ENCODE measurements at places on chromosomes 7 and 10. TPM values are rescaled to one million over a fixed set of nuclear protein-coding genes. Genes with fewer than 3 reads are reported as not detected.

The NEUROG3 gene
- not detected for total RNA-seq

The APBB1IP gene
- total RNA-seq = not detected

The PANK1 gene
- 8.4 TPM for total RNA-seq

The H2BK1 gene
- total RNA-seq = not detected

The HKDC1 gene
- 3.9 TPM for total RNA-seq

The OR2A12 gene
- not detected for total RNA-seq

The GFRA1 gene
- under 0.01 TPM for total RNA-seq

The ATP6V0A4 gene
- total RNA-seq = not detected

The NUTM2E gene
- total RNA-seq = 0.13 TPM

The TMEM130 gene
- not detected for total RNA-seq

The KIFBP gene
- total RNA-seq = 11.8 TPM

The KLF14 gene
- not detected for total RNA-seq

The ALOX5 gene
- total RNA-seq = 0.13 TPM

The HEPACAM2 gene
- 0.13 TPM for total RNA-seq

The TMEM229A gene
- total RNA-seq = not detected

The PHYHIPL gene
- total RNA-seq = not detected

The FERD3L gene
- total RNA-seq = not detected

The TASOR2 gene
- total RNA-seq = 52.1 TPM

The SPDYE16 gene
- total RNA-seq = not detected

The SUN3 gene
- total RNA-seq = 0.51 TPM

The MGMT gene
- 19.3 TPM for total RNA-seq

The IGF2BP3 gene
- total RNA-seq = 4.6 TPM

The MRPS17 gene
- 32.4 TPM for total RNA-seq

The HYAL4 gene
- under 0.01 TPM for total RNA-seq

The ZNF727 gene
- 0.53 TPM for total RNA-seq

The CPA2 gene
- not detected for total RNA-seq

The AKR1C3 gene
- total RNA-seq = 69.5 TPM

The LBX1 gene
- not detected for total RNA-seq

The CDK1 gene
- total RNA-seq = 0.64 TPM

The BMPER gene
- 0.13 TPM for total RNA-seq

The GHRHR gene
- total RNA-seq = not detected

The SMO gene
- total RNA-seq = 5.0 TPM

The COL13A1 gene
- total RNA-seq = not detected

The PON1 gene
- total RNA-seq = not detected

The STAMBPL1 gene
- 2.6 TPM for total RNA-seq

The PRLHR gene
- total RNA-seq = not detected

The PARD3 gene
- 78.2 TPM for total RNA-seq

The TBXAS1 gene
- 0.26 TPM for total RNA-seq

The CALD1 gene
- total RNA-seq = 102 TPM

The ZNF503 gene
- total RNA-seq = 2.6 TPM

The RAPGEF5 gene
- 6.3 TPM for total RNA-seq

The KIN gene
- total RNA-seq = 2.9 TPM
